ENCODE measurements at places on chromosomes 6 and 20.

- no peak for DNase-seq
Measured at GRCh38 chr20:41119614-41120561, 17.5 kb upstream of the PLCG1 start.

- no peak for DNase-seq
Measured at GRCh38 chr6:13380761-13381160, 52.4 kb upstream of the TBC1D7 start.

DNA sequence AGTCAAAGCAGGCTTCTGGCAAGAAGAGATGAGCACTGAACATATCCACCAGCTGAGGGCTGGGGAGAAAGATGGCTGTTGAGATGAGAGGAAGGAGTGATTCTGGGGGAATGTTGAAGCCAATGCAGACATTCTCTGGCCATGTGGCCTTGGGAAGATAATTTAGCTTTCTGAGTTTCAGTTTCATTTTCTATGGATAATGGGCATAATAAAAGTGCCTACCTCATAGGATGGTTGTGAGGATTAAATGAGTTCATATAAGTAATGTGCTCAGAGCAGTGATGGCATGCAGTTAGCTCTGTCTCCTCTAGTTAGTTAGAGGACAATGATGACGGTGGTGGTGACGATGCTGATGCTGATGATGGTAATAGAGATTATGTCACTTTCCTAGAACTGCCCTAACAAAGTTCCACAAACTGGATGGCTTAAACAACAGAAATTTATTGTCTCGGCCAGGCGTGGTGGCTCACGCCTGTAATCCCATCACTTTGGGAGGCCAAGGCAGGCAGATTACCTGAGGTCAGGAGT, 18.5 kb upstream of the KCNK5 start:
- DNase-seq: no peak

- DNase-seq: no peak
Measured at GRCh38 chr20:14553774-14554534, 216.5 kb upstream of the FLRT3 start.

- DNase-seq: no peak
Measured at GRCh38 chr6:3379482-3380060, 77.3 kb downstream of the SLC22A23 start.

- peak; percentile 100 for DNase-seq
Measured at GRCh38 chr6:30810813-30811339, 66.5 kb upstream of the IER3 start.

DNA sequence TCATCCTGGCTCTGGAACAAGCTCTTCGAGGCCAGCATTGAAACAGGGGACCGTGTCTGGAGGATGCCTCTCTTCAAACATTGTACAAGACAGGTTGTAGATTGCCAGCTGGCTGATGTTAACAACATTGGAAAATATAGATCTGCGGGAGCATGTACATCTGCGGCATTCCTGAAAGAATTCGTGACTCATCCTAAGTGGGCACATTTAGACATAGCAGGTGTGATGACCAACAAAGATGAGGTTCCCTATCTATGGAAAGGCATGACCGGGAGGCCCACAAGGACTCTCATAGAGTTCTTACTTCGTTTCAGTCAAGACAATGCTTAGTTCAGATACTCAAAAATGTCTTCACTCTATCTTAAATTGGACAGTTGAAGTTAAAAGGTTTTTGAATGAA, 3.6 kb upstream of the CDKN1A start:
- peak; percentile 78 for DNase-seq

GRCh38 chr6:4606821-4607704, 169.1 kb upstream of the CDYL start:
- peak; percentile 75 for DNase-seq

DNA sequence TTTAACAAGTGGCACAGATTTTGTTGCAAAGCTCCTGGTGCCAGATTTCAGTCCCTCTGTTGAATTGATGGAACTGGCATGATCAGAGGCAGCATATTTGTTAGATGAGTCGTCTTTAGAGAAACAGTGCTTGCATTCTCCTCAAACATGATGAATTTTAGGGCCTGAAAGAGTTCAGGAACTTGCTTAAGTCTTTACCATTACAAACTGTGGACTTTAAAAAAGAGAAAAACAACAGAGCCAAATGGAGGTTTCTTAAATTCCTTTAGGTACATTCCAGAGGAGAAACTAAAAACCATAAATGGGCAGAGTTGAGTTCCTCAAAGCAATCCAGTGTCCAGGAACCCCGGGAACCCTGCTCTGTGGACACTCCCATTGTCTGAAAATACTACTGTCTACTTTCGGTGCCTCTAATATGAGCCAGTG, 2.5 kb downstream of the GTF2H5 start:
- peak; percentile 50 for DNase-seq

- no peak for DNase-seq
Measured at GRCh38 chr6:135018941-135019340, 35.7 kb downstream of the HBS1L start.

DNA sequence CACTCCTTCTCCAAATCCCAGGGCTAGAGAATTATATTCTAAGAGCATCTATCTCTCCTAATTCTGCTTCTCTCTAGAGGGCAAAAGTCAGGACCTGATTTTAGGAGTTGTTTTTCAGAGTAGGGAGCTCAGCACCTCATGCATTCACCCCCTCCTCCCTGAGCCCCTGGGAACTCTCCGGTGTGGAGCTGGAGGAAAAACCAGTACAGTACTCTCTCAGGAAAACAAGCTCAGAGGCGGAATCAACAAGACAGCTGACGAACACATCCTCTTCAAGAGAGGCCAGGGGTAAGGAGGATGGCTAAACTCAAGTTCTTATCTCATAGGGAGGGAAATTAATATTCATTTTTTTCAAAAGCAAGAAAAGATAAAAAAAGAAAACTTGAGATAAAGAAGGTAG, 120.1 kb upstream of the CDYL start:
- no peak for DNase-seq

- DNase-seq: no peak
Measured at GRCh38 chr20:1595333-1595732, 24.5 kb downstream of the SIRPB1 start.

- no peak for DNase-seq
Measured at GRCh38 chr20:47252879-47253307, 103.6 kb downstream of the ZMYND8 start.

GRCh38 chr6:1396952-1397868, 7.8 kb downstream of the FOXF2 start:
- peak; percentile 72 for DNase-seq

GRCh38 chr20:60732322-60732721, 519.7 kb upstream of the CDH4 start:
- DNase-seq: no peak

DNA sequence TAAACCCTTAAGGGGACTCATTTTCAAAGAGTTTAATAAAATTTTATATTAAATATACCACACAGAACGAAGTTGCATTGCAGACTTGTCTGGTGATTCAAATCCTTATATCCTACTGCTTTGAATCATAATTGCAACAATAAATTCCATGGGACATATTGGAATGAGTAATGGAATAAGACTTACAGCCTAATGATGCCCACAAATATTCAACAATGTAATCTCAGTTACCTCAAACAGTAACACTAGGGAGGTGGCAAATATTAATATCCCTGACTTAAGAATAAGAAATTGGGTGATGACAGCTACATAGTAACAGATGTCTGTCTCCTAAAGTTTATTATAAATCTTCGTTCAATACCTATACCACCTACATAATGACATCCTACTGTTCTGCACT, 52.6 kb downstream of the BMP5 start:
- peak; percentile 50 for DNase-seq

DNA sequence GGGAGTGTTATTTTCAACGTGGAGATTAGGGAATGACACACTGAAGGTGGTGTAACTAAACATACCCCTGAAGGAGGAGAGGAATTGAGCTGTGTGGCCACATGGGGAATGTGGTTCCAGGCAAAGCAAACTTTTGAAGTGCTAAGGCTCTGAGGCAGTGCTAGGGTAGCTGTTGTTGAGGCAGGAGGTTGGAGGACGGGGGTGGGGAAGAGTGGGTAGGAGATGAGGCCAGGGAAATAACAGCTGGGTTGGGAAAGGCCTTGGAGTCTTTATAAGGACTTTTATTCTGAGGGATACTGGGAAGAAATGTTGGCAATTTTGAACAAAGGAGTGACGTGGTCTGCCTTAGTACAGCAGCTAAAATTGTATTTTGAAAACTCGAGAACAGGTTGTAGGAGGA, 13.0 kb downstream of the RPRD1B start:
- no peak for DNase-seq

GRCh38 chr6:169862892-169863525, 111.6 kb downstream of the ERMARD start:
- DNase-seq: peak; percentile 68

- no peak for DNase-seq
Measured at GRCh38 chr6:2795956-2796355, 30.8 kb downstream of the WRNIP1 start.

DNA sequence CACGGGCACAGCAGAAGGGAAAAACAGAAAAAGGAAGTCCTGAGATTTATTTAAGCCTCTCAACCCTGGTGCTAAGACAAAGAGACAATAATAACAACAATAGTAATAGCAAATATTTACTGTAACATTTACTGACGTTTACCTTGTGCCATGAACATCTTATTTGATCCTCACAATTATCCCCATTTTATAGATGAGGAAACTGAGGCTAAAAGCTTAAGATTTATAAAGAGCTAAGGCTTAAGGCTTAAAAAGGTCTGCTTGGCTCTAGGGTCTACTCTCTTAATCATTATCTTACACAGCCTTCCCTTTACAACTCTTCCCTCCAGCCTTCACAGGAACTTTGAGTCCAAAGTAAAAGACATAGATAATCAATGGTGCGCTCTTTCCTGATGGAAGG, 3.3 kb downstream of the WFDC3 start:
- no peak for DNase-seq

DNA sequence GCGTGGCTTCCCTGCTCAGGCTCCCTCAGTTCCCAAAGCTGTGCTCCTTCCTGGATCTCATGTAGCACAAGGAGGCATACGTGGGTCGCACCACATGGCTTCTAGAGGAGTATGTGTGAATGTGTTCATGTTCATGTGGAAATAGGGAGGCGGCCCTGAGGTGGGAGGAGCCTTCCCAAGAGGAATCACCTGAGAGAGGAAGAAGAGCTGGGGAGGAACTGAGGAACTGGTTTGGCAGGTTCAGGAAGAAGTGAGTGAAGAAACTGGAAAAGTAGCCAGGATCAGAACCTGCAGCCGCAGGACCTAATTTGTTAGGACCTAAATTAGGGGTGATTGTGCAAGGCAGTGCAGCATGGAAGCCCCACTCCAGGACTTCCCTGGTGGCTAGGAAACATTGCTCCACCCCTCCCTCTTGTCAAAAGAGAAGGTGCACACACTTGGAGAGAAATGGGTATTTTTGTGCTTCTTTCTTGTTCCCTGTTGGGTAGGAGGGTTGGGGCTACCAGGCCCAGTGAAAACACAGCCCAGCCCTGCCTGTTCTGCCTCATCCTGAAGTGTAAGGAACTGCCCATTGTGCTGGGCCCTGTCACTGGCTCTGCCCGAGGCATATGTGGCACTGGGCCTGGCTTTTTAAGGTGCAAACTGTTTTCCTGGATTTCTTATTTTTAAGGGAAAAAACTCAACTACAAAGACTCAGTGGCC, 20.7 kb downstream of the SYNJ2 start:
- peak; percentile 98 for DNase-seq

Measured in epithelial cell of esophagus (primary cell).